ENCODE measurements at places on chromosomes 7 and 10. TPM values are rescaled to one million over a fixed set of nuclear protein-coding genes. Genes with fewer than 3 reads are reported as not detected.

C7orf57 gene
- 4.7 TPM for polyA plus RNA-seq

OPALIN gene
- polyA plus RNA-seq: 0.83 TPM

LIPF gene
- not detected for polyA plus RNA-seq

HIPK2 gene
- polyA plus RNA-seq: 142 TPM

STAG3 gene
- 33.9 TPM for polyA plus RNA-seq

DNA sequence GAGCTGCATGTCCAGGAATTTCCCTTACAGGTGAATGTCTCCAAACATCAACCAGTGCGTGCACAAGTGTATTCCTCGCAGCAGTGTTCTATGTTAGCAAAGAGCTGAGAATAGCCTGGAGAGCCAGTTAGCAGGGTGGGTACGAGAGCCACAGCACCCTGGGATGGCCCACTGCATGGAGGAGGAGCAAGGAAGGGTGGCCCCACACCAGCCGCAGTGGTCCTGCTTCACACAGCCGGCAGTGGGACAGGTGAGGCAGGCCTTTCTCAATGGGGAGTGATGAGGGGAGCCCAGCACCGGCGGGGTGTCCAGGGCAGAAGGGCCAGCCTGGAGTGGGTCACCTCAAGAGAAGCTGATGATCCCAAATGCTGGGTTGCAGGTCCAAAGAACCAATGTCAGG, 240.7 kb downstream of the TCERG1L start:
- DNase-seq: no peak

DNA sequence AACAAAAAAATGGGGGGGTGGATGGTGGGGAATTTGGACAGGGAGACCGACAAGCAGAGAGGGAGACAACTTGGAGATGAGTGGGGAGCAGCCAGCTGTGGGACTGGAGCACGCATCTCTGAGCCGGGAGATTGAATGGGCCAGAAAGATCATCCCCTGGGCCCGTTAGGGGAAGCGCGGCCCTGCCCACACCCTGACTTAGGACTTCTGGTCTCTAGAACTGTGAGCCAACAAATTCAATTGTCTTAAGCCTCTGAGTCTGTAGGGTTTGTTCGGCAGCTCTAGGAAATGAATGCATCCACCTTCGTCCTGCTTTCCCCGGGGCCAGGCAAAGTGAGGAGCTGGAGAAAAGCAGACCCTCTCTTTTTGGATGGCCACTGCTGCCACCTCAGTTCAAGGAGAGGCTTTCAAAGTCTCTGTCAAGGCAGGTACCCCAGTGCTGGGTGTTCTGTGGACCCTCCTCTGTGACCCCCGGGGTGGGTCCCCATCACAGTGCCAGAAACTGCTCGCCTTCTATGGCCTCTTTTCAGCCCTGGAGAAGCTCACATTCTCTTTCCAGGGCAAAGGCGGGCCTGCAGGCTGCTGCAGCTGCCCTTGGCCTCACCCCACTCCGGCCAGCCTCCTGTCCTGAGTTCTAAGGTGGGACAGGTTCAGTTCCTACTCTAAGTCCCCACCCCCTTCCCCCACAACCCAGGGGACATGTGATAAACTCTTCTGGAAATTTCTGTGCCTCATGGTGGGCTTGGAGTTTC, 423.2 kb downstream of the RPS24 start:
- DNase-seq: no peak

DNA sequence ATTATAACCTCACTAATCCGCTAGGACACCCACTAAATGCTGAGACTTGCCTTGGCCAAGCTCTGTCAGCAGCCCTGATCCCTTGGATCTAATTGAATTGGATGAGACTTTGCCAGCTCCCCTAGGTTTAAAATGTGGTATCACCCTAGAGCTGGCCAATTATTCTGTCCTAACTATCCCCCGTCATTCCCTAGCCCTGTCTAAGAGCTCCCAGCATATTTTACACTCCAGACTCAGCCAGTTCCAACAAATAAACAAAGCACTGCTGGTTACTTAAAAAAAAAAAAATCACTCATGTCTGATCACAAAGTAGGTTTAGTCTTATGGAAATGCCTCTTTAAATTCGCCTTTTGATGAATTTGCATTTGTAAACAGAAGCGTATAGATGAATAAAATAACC, 147.9 kb upstream of the EGR2 start:
- DNase-seq: no peak

GRCh38 chr7:83842894-83843293, 194.0 kb upstream of the SEMA3E start:
- no peak for DNase-seq

DNA sequence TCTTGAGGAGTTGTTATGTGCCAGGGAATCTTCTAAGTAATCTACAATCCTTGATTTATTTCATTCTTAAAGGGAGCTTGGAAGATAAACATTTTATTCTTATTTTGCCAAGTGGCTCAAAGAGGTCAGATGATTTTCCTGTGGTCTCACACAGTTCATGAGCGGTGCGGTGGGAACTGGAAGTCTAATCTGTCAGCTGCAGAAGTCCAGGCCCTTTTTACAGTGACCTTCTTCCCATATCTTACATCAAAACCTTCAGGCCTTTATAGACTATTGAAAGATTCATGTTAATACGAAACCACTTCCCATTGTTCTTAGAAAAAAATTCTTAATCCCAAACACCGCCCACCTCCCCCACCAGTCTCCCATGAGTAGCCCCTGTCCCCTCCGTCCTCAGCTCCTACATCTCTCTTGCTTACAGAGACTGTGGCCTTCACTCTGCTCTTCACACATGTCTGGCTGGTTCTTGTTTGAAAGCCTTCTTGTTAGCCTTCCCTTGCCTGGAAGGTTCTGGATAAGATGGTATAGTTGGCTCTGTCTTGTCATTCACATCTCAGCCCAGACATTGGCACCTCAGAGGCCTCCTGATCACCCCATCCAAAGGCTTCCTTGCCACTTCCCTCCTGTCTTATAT, 61.5 kb downstream of the ITGA8 start:
- DNase-seq: no peak

- DNase-seq: no peak
Observed at GRCh38 chr7:24152356-24152755, 131.6 kb upstream of the NPY start.

DNA sequence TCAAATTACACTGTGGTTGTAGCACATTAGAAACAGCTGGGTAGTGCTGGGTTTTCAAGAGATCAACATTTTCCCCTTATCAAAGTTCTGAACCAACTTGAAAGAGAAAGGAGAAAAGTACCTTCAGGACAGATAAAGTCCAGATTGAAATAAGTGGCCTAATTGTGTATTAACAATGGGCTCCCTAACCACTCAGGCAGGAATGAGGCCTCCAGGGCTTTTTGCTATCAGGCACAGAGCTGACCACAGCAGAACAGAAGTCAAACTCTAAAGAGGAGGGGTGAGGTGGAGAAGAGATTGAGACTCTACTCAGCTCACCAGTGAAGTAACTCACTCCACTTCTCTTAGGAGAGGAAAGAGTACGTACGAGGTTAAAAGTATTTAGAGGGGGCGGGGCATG, 394.1 kb upstream of the PHF14 start:
- no peak for DNase-seq
